ENCODE measurements at places on chromosomes 11 and 22. TPM values are rescaled to one million over a fixed set of nuclear protein-coding genes. Genes with fewer than 3 reads are reported as not detected.

Gene RPS3
- 1,413 TPM for total RNA-seq

Gene SLC1A2
- 0.98 TPM for total RNA-seq

Gene STK33
- 3.1 TPM for total RNA-seq

Gene CHEK1
- 1.7 TPM for total RNA-seq

Gene PHLDA2
- 7.5 TPM for total RNA-seq

Gene C11orf16
- total RNA-seq: not detected

Gene LRRC74B
- not detected for total RNA-seq
